Lower lobe of right lung (tissue), 2 donors: ENCODE measurements at places on chromosomes 11 and 22. TPM values are rescaled to one million over a fixed set of nuclear protein-coding genes. Genes with fewer than 3 reads are reported as not detected.

Gene SLC22A6
- total RNA-seq = not detected

DNA sequence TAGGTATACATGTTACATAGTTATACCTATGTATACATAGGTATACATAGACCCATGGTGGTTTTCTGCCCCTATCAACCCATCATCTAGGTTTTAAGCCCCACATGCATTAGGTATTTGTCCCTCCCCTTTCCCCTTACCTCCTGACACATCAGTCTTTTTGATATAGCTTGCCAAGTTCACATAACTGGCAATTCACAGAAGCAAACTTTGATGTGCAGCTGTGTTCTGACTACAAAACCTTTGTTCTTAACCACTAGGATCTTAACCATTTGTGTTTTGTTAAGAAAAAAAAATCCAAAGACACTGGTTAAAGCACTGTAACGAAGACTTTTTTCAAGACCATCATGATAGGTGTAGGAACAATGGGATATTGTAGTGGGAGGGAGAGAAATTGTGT, 42.9 kb upstream of the SLC5A1 start:
- DNase-seq = no peak

- peak; percentile 74 for DNase-seq
These were observed 650 bp upstream of the CHID1 start for GRCh38 chr11:911031-911889.

- no peak for DNase-seq
These were observed 60.7 kb downstream of the DBX1 start for GRCh38 chr11:20099527-20099926.
